NCI-H1105 (cell line): ENCODE measurements at places on chromosomes 11 and 22.

- DNase-seq, result no peak
These were observed 16.5 kb upstream of the TPBGL start for GRCh38 chr11:75223954-75224643.

DNA sequence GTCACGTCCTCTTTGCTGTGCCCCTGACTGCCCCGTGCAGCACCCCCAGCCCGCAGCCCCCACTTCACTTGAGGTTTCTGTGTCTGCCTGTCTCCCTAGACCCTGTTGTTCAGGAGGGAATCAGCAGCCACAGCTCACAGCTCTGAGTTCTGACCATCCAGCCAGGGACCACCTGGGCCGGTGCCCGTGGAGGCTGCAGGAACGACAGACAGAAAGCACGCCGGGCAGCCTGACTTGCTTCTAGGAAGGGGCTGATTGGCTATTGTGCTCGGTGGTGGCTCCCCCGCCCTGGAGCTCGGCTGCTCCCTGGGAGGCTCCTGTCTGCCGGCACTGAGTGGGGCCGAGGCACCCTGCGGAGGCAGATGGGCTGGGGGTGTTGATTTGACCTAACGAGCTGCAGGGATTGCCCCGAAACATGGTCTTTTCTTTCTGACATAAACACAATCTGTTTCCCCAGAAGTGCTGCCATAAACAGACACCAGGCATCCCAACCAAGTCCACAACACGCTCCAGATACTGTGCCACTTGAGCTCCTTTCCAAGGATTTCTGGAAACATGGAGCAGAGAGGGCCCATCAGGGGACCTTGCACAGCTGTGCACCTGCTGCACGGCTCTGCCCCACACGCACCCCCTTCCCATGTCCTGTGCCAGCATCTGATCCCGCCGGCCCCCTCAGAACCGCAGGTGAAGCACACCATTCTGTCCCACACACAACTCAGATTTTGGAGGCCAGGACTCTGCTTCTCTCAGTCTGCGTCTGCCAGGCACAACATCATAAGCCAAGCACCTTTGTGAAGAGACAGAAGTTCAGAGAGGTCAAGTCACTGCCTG is 855.9 kb downstream of the TBC1D22A start:
- no peak for DNase-seq

DNA sequence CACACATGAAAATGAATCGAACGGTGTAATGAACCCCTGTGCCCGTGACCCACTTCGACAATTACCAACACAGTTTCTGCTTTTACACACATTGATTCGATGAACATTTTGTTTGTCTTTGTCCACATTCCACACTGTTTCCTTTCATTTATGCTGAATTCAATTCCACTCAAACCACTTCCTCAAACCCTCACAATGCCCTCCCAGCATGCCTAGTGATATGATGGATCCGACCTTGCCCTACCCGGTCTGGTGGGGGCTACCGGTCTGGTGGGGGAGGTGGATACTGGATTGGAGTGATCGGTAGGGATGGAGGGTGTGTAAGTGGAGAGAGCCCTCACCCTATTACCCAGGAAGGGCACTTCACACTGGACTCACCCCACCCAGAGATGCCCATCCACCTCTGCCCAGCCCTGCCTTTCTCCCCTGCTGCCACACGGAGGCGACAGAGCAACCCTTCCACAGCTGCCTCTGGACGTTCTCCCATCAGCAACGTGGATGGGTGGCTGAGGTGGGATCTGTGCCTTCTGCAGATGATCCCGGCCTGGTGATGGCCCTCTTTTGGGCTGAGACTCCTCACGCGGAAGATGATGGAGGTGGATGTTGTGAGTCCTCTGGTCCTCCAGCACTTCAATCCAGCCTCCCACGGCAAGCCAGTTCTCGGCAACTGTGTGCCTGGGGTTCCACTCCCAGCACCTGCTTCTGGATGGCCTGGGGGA is 33.0 kb upstream of the P2RY2 start:
- peak; percentile 34 for DNase-seq

DNA sequence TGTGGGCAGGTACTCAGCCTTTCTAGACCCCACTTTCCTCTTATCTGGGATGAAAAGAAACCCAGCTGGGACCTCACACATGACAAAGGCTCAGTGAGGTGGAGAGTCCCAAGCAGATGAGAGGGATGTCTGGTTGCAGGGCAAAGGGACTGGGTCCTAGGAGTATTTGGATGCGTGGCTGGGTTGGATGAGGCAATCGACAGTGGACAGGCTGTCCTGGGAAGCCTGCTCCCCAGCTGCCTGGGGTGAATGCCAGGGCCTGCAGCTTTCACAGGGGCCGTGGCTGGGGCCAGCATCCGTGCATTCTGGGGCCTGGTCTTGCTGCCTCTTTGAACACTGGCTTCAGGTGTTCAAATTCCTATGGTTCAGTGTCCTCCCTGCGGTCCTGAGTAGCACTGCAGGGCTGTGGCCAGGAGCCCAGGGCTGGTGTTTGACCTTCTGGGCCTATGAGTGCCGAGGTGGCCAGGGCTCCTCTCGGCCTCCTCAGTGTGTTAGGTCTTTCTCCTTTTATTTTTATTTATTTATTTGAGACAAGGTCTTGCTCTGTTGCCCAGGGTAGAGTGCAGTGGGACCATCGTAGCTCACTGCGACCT is 65.3 kb downstream of the MCM5 start:
- DNase-seq, result no peak

- DNase-seq, result no peak
These were observed 736.2 kb downstream of the BRD1 start for GRCh38 chr22:49091451-49091850.

DNA sequence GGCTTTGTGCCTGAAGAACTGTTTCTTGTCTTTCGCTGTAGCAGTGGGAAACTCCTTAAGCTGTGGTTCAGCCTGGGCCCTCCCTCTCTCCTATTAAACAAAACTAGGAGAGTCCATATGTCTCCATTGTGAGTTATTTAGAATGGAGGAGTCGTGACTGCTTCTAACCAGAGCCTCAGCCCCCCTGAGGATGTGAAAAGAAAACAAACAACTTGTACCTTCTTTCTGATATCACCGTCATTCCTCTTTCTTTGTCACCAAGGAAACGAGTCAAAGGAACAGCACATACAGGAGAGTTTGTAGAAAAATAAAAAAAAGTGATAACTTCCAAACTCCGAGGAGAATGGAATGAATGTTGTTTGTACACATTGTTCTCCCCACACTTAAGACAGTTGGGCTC is 11.6 kb upstream of the EXT2 start:
- DNase-seq, result no peak

DNA sequence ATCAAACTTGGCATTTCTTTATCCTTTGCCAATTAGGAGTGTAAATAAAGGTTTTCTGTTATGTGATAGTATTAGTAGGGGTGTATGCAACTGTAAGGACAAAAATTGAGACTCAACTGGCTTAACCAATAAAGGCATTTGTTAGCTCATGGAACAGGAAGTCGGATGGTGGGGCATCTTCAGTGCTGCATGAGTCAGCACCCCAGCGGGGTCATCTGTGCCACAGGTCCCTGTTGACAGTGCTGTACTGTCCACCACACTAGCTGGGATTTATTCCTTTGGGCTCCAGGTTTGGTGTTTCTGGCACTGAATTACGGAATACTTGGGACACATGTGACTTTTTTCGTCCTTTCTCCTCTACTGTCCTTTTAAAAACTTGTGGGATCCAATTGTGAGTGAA is 86.0 kb downstream of the PPP6R3 start:
- DNase-seq, result no peak

DNA sequence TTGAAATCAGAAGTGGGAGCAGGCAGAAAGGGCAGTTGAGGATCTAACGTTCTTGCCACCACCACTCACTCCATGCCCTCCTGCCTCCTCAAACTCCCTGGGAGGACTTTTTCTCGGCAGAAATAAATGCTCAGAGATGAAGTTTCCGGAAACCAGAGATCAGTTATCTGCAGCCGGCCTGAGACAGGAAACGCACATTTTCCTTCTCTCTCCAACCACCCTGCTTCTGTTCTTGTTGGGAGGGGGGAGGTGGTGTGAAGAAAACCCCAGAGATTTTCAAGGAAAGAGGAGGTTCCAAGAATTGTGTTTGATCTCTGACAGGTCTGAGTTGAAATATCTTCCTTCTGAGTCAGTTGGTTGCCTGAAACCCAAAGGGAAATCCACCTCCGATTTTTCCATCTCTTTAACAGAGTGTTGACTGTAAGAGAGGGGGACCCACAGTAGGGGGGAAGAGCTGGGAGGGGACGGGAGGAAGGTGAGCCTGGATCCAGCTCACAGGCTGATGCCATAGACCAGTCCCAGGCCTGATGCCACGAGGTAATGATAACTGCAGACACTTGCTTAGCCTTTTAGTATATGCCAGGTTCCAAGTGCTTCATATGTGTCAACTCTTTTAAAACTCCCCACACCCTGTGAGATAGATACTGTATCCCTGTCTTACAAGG is 100.8 kb downstream of the TRAF6 start:
- DNase-seq, result no peak

DNA sequence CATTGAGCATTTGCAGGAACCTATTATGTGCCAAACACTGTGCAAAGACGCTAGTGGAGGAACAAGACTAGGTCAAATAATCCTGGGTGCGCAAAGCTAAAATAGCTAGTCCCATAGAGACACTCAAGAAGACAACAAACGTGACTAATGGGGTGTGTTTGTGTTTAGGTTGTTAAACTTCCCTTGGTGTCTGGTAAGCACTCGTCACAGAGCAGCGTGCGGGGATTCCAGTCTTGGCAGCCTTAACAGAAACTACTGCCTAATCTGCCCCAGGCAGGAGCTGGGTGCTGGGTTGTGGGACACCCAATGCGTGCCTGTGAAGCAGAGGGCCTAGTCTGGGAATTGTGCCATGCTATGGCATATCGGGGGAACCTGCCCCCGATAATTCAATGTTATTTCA is 10.8 kb upstream of the CALCB start:
- DNase-seq, result no peak

GRCh38 chr11:47348859-47349258 is 3.6 kb downstream of the MYBPC3 start:
- peak; percentile 36 for DNase-seq

DNA sequence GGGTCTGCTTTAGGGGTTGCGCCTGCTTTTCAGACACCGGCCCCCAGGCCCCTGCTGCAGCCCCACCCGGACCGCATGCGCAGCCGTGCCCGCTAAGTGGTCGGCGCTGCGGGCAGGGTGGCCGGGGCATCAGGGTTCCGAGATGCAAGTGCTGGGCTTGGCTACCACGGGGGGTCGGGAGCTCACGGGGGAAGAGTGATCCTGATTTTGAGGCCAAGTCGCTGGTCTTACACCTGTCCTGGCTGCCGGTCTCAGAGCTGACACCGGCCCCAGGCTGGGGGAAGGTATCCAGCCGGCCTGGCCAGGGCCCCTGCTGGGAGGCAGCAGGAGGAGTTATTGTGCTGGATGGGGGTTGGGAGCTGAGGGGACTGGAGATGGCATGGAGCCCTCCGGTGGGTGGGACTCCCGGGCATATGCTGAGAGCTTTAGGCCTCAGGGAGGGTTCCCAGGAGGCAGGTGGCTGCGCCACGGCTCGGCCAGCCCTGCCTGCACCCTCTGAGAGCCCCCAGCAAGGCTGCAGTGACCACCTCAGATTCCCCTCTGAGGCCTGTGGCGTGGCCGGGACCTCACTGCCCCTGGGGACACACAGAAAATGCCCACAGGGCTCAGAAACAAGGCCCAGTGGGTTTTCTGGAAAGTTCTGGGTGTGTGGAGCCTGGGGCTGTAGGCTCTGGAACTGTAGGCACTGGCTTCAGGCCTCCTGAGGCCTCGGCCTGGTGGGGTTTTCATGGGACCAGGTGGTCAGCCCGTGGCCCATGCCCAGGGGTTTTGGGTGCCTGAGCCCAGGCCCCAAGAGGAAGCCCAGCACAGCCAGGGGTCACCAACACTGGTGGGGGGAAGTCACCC is 4.4 kb upstream of the MUC5AC start:
- DNase-seq, result no peak

GRCh38 chr22:39316440-39317083 is 2.9 kb downstream of the RPL3 start:
- no peak for DNase-seq
